ENCODE measurements at places on chromosomes 11 and 22. TPM values are rescaled to one million over a fixed set of nuclear protein-coding genes. Genes with fewer than 3 reads are reported as not detected.

- no peak overlapping the region for H3K4me3 ChIP-seq
- H3K36me3 ChIP-seq: no peaks in the 10 kb centered on the region
- no peaks in the 10 kb centered on the region for H3K4me1 ChIP-seq
These were observed 30.9 kb upstream of the CSNK1E start for GRCh38 chr22:38347944-38348750.

- H3K27ac ChIP-seq: no peak overlapping the region
- H3K4me3 ChIP-seq: no peak overlapping the region
- no peak for DNase-seq
- peaks cover 77% of the 10 kb centered on the region for H3K4me1 ChIP-seq
- no peaks in the 10 kb centered on the region for H3K27me3 ChIP-seq
These were observed 47.0 kb downstream of the PACSIN2 start for GRCh38 chr22:42967933-42968332.

DNA sequence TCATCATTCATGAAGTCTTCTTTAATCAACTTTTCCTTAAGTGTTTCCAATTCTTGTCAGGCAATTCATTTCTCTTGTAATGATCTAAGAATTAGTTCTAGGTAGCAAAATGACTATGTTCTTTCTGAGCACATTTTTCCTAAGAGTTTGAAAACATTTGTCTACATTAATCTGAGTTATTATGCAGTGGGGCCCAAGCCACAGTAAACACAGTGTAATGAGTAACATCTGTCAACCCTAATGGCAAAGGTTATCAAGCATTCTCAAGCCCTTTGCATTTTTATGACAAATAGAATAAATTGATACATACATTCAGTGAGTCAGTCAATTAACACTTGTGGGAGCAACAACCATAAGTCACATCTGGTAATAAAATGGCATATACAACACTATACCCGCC lies 106.7 kb upstream of the ZC3H12C start:
- no peak overlapping the region for H3K27ac ChIP-seq
- no peaks in the 10 kb centered on the region for H3K27me3 ChIP-seq
- H3K36me3 ChIP-seq: no peaks in the 10 kb centered on the region
- no peaks in the 10 kb centered on the region for H3K4me1 ChIP-seq
- no peak for DNase-seq

GRCh38 chr11:4072668-4073285 lies 21.8 kb upstream of the RRM1 start:
- no peaks in the 10 kb centered on the region for H3K27me3 ChIP-seq
- H3K36me3 ChIP-seq: peaks cover 27% of the 10 kb centered on the region
- peaks cover 32% of the 10 kb centered on the region for H3K4me1 ChIP-seq
- H3K27ac ChIP-seq: no peak overlapping the region

DNA sequence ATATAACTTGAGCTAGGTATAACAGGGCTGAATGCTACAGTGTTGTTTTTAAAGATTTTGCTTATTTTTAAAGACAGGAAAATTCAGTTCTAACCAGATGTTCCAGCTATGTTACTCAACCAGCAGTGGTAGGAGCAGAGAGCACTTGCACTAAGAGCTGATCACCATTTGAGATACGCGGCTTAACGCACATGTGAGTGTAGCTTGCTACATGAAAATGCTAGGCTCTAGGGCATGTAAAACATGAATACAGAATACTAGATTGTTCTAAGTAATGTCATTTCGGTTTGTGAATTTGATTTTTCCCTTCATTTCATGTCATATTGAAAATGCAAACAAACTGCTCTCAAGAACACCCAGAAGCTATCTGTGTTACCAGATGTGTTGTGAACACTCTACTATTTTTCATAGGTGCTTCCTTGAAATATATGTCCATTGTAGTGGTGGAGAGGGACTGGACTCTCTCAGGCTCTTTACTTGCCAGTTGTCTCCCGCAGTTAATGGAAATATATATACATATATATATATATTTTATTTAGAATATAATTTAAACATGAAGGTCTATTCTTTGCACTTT lies 10.8 kb upstream of the TECTA start:
- H3K4me3 ChIP-seq: no peak overlapping the region
- H3K27me3 ChIP-seq: no peaks in the 10 kb centered on the region
- H3K27ac ChIP-seq: no peak overlapping the region

DNA sequence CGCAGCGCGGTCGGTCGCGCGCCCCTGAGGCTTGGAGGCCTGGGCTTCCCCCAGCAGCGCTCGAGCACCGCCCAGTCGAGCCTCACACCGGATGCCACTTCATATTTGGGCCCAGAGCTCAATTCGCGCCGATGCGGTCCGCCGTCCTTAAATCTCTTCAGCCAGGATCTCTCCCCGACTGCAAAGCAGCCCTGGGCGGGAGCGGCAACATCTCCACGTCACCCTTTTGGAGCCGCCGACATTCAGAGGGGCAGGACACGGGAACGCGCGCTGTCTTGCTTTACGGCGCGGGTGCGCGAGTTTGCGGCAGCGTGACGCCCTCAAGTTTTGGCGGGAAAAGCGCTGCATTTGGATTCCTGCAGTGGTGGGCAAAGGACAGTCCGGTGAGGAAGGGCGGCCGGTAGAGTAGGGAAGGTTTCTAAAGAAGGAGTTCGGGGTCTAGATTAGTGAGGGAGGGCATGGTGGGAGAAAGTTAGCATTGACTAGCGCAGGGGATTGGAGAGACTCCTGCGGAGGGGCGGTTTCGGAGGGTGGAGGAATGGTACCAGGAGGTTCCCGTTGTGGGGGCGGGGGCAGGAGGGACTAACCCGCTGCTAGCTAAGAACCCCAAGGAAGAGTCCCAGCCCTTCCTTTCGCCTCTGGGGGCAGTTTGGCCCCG lies 796 bp downstream of the CHEK1 start:
- peaks cover 19% of the 10 kb centered on the region for H3K36me3 ChIP-seq
- peaks cover 34% of the 10 kb centered on the region for H3K4me1 ChIP-seq
- H3K4me3 ChIP-seq: peak overlapping the region; percentile 65
- peak overlapping the region; percentile 97 for H3K27ac ChIP-seq

MPZL2 gene
- 56.7 TPM for total RNA-seq
